ENCODE measurements at places on chromosomes 11 and 22.

DNA sequence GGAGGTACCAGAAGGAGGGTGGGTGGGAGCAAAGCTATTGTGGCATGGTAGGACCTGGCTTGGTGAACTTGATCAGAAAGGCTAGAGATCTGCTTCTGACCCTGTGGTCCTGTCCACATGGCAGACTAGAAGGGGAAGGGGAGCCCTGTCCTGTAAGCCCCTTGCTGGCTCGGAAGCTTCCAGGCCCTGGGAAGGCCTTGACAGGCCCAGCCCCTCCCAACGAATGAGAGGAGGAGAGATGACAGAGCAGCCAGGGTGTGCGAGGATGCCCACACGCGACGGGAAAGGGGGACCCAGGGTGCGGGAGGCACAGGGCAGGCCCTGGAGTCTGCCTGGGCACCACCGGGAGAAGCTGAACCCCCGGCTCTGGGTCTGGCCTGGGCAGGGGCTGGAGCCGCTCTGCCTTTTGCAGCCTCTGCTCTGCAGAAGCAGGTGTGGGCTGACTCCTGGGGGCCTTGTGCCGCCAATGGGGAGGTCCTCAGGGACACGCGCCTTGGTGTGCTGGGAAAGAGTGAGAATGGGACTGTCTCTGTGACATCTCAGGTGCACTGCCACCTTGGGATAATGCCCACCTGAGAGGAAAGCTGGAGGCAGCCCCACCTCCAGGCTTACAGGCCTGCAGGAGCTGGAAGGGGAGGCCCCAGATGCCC, 1447.5 kb downstream of the BRD1 start:
- DNase-seq = no peak

GRCh38 chr11:134171951-134172350, 51.8 kb downstream of the NCAPD3 start:
- DNase-seq = no peak

DNA sequence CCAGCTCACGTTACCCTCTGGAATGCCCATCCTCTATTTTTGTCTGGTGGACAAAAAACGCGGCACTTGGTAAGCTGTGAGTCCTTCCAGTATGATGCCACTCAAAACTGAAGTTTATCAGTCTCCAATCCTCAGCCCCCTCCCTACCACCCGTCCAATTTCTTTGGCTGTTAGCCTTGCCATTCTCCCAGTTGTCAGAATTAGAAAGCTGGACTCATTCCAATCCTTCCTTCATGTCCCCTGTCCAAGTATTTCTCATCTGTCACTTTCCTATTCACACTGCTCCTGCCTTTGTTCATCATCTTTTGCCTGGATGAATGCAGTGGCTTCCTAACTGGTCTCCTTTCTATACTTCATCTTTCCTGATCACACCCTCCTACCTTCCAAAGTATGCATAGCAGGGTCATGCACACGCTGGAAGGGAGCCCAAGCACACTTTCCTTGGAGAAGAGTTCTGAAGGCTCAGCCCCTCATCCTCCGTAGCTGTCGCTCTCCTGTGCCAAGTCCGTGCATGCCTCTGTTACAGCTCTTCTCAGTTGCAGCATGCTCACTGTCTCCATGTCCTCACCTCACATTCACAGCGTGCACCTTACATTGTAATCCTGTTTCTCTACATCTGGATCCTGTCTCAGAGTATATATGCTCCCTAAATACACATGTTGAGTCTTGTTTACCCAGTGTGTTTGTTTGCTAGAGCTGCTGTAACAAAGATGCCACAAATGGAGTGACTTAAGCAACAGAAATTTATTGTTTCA, 19.4 kb downstream of the APLP2 start:
- DNase-seq = no peak

- peak; percentile 23 for DNase-seq
These were observed 52.7 kb upstream of the CCND1 start for GRCh38 chr11:69588270-69588669.

DNA sequence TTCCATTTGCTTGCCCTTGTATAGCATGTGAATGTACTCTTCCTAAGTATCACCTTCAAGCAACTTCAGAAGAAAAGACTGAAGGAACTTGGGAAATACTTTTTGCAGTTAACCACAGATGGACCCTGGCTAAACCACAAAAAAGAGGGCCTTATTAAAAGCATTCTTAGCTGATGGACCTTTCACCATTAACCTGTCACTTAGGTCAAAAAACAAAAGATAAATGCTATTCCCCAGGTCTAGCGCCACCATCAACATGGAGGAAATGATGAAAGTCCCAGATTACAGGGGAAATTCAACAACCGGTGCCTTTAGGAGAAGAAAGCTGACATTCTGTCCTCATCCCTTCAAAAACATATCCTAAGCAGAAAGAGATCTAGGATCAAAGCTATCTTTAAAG, 29.5 kb downstream of the STK33 start:
- DNase-seq = no peak

DNA sequence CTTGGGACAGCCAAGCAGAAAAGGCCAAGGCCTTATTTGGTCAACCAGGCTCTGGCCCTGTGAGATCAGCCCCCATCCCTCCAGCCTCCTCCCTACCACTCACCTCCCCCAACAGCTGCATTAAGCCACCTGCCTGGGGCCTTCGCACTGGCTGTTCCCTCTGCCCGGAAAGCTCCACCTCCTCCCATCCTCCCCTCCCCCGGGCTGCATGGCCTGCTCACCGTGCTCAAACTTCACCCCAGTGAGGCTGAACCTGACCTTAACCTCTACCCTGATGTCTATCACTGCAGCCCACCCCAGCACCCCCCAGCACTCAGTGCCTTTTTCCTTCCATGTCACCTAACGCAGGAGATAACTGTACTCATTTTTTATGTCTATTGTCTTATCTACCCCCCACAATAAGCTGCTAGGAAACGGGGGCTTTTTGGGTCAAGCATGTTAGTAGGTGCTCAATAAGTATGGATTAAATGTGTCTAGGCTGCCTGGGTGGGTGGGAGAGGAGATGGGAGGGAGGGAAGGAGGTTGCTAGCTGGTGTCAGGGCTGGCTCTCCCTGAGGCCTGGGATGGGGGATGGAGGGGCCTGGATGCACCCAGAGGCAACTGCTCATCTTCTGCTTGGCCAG, 912 bp downstream of the PTPRCAP start:
- DNase-seq = no peak
